ENCODE measurements at places on chromosomes 3 and 15.

GRCh38 chr3:189914799-189915198 is 205.9 kb downstream of the P3H2 start:
- DNase-seq, result peak; percentile 94

DNA sequence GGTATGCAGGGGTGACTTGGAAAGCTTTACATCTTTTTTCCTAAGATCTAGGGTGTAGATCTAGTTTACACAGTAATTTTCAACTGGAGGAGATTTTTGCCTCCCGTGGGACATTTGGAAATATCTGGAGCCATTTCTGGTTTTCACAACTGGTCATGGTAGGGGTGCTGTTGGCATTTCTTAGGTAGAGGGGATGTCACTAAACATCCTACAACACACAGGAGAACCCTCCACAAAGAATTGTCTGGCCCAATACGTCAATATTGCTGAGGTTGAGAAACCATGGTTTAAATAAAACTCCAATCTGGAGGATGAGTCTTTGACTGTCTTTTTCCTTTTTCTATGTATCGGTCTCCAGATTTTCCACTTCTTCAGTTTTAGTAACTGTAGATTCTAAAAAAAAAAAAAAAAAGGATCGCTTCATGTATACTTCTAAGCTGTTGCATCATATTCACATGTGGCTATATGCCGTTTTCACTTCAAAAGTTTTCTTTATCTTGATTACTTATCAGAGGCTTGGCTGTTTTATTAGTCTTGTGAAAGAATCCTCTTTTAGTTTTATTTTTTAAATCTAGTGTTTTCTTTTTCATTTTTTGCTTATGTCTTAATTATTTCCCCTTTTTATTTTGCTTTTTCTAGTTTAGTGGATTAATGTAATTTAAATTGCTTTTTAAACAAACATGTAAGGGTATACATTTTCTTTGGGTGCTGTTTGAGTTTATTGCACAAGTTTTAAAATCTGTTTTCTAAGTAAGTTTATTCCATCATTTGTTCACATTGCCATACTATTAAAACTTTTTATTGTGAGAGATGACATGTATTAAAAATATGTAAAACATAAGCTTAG is 21.2 kb downstream of the UBE2Q2 start:
- no peak for DNase-seq

DNA sequence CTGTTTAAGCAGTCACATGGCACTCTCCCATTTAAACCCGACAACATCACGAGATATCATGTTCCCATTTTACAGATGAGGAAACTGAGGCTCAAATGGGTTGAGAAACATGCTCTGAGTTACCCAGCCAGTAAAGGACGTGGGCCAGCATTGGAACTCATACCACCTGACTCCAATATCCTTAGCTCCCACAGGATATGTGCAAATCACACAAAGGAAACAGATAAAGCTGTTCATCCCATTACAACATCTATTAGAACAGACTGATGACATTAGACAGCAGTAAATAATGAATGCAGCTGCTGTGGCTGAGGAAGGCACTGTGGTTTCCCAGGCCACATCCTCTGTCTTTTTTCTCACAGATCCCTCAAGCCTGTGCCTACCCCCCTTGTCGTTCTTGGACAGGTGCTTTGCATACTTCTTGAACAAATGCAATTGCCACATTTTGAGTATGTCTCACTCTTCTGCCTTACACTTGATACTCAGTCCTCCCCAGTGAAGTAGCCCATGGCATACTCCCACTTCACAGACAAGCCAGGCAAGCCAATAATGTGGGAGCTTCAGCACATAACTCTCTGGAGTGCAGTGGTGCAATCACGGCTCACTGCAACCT is 17.7 kb downstream of the FRMD4B start:
- no peak for DNase-seq

DNA sequence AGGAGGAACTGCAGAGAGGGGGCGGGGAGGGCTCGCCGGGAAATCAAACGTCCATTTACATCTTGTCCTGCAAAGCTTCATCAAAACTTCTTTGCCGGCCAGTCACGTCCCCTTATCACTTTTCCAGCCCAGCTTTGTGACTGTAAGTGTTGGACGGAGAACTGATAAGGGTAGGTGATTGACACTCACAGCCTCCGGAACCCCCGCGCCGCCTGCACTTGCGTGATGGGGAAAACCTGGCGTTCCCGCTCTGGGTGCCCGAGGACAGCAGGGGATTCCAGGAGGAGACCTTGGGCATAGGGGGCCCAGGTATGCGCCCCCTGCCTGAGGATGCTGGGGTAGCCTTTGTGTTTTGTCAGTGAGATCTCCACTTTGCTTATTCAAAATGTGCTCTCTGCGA is 72.8 kb upstream of the ANKRD34C start:
- DNase-seq, result no peak

DNA sequence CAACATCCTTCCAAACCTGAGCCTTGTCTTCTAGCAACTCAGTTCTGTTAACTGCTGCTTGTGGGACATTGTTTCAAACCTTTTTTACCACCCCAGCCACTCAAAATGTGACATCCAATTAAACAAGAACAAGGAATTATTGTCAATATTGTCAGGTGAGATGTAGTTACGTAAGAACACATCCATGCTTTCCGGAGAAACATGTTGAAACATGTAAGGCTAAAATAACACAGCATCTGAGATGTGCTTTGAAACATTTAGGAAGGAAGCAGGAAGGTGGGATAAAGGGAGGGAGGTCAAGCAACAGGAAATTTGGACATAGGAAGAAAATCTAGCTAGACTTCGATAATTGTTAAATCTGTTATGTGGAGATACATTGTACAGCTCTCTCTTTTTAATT is 50.9 kb upstream of the PRICKLE2 start:
- DNase-seq, result no peak

DNA sequence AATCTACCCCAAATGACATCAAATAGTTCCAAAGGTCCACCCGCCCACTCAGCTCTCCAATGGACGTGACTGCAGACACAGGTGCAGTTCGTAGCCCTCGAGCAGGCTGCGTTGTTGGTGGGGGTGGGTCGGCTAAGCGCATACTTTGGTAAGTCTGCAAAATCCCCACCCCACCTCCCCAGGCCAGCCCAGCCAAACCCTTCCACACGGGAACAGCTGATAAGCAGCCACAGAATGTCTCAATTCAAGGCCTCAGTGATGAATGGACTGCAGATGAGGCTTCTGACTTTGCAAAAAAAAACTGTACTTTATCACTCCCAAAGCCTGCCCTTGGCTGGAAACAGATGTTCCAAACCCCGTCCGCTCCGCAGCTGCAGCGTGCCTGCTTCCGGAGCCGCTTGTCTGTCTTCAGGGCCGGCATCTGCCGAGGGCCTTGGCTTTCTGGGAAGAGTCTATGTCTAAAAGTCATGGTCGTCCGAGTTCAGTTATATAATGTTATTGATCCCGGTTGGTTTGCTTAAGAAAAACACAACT is 38.2 kb downstream of the PCSK6 start:
- peak; percentile 21 for DNase-seq

GRCh38 chr3:58529516-58530353 is 7.3 kb downstream of the ACOX2 start:
- DNase-seq, result peak; percentile 59

DNA sequence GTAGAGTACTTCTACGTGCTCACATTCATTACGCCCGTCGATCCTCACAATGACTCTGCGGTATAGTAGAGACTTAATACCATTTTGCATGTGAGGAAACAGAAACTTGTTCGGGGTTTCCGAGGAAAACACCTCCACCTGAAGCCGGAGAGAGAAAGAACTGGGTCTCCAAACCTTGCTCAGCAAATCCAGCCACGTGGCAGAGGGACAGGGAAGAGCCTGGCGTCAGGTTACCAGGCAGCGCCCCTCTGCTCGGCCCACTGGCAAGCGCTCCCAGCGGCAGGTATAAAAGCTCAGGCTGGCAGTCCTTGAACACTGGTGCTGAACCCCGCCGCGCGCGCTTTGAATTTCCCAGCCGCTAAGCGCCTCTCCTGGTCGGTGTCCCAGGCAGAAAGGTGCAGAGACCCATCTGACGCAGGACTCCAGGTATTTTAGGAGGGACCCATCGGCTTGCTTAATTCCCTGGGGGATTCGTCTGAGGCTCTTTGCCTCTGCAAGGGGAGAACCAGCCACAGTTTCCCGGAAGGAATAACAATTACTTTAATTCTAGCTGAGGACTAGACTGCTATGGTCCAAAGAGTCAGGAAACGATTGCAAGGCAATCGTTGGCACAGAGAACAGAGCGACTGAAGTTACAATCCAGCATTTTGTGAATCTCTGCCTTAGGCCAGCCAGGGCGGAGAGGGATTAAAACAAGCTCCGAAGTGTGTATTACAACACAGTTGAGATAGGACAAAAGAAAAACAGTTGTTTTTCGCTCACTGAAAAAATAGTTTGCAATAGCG is at the start of gene C2CD4A:
Gene C2CD4A, plus strand, starts transcription at position 315 of the 785 bp plus-strand sequence. CDS start 637 bp downstream, outside the sequence.
- peak; percentile 54 for DNase-seq

DNA sequence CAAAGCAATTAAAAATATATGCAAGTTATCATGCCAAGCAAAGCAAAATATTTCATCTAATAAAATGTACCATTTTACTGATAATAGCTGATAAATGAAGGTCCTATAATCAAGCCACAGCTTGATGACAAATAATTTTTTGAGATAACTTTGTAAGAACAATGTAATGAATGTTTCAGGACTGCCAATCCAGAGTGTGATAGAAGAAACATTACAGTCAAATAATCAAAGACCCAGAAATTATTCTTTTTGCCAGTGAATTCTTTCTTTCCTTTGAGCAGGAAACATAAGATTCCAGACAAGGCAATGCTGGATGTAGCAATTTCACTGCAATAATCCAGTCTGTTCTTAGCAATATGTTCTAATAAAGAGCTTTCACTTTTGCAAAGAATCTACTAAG is 556.1 kb downstream of the PLOD2 start:
- no peak for DNase-seq

DNA sequence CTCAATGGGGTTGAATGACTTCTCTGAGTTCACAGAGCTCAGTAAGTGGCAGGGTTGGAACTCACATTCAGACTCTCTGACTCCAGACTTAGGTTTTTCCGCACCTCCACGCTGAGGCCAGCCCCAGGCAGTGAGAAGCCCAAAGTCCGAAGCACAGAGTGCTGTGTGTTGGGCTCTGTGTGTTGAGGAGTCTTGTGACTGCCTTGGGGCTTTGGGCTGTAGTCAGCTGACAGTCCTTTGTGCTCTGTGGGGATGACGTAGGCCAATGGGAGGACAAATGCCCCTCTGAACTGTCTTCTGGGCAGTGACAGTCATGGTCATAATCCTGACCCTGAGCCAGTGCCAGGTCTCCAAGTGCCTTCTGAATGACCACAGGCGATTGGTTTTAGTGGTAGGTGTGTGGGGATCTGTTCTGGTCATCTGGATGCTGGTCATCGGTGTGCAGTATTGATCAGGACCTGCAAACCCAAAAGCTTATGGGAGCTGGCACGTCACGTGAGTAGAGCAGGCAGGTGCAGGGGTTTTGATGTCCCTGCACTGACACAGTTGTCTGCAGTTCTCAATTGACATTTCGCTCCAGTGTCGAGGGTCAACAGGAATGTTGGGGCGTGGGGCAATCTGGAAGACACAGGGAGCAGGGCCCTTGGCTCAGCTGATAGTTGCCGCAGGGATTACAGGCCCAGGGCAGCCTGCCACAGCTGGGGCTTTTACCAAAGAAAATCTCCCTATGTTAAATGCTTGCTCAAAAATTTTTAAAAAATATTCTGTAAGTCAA is 45.3 kb downstream of the CAPN3 start:
- no peak for DNase-seq

GRCh38 chr15:75153565-75154276 is 48.0 kb upstream of the C15orf39 start:
- no peak for DNase-seq

DNA sequence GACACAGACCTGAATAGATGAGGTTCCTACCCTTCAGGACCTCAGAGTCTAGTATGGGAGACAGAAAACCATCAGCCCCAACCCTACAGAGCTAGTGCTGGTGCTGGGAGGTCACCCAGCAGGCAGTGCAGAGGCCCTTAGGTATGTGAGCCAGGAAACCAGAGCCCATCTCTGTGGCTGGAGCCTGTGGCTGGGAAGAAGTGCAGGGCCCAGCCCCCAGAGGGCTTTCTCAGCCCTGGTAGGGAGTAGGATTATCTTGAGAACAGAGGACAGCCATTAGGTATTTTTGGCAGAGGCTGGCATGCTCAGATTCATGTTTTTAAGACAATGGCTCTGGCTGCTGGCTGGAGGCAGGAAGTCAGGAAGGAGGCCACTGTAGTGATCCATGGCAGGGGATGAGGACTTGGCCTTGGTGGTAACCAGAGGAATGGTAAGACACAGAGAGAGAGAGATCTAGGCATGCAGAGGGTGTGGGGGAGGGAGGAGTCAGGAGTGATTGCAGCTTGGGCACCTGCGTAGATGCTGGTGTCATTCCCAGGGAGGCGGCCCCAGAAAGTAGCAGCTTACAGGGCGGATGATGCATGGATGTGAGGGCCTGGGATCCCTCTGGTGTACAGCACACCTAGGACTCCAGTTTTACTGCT is 220.9 kb upstream of the EIF1B start:
- DNase-seq, result no peak

DNA sequence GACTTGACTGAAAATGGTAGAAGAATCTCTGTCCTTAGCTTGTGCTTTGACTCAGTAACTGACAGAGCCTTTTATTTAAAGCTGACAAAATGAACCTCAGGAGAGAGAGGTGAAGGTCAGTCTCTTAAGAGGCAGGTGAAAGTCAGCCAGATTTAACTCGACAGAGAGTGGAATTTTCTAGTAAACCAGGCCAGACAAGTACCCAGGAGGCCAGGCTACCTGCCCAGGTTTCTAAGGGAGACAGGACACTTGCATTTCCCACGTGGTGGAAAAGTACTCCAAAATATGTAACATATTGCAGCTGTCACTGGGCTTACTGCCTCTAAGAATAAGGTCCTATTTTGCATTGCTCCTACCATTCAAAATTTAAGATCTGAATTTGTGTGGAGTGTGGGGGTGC is 167.9 kb downstream of the FMN1 start:
- DNase-seq, result no peak

DNA sequence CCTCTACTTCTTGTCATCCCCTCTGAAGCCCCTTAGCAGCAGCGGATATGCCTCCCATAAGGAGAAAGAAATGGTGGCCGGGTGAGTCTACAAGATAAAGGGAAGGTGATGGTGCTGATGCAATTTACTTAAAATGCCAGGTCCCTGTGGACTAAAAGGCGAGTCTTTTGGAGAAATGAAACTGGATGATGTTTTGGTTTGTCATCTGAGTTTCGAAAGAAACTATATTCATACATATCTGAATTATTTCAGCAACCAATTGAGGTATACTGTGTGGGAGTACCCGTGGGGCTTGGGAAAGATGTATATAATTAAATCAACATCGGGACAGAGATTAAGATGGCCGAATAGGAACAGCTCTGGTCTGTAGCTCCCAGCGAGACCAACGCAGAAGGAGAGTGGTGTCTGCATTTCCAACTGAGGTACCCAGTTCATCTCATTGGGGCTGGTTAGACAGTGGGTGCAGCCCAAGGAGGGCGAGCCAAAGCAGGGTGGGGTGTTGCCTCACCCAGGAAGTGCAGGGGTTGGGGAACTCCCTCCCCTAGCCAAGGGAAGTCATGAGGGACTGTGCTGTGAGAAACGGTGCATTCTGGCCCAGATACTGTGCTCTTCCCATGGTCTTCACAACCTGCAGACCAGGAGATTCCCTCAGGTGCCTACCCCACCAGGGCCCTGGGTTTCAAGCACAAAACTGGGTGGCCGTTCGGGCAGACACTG is 210.6 kb upstream of the CHRM5 start:
- no peak for DNase-seq
